ENCODE measurements at places on chromosomes 3 and 15. TPM values are rescaled to one million over a fixed set of nuclear protein-coding genes. Genes with fewer than 3 reads are reported as not detected.

PAQR5 gene
- polyA plus RNA-seq, result 1.7 TPM

KIF7 gene
- polyA plus RNA-seq, result 9.9 TPM

MAP6D1 gene
- 1.2 TPM for polyA plus RNA-seq

STARD5 gene
- 15.9 TPM for polyA plus RNA-seq

CTXN2 gene
- 0.06 TPM for polyA plus RNA-seq

CAMP gene
- 2.2 TPM for polyA plus RNA-seq

CHRM5 gene
- polyA plus RNA-seq, result 0.03 TPM

SLC15A2 gene
- polyA plus RNA-seq, result 0.65 TPM

LRTM1 gene
- polyA plus RNA-seq, result not detected

DUOXA2 gene
- polyA plus RNA-seq, result 0.52 TPM

ROPN1 gene
- polyA plus RNA-seq, result not detected

DLG1 gene
- 27.5 TPM for polyA plus RNA-seq

SLC12A8 gene
- 1.4 TPM for polyA plus RNA-seq

C3orf20 gene
- polyA plus RNA-seq, result not detected

DUOX1 gene
- polyA plus RNA-seq, result 7.1 TPM

APOD gene
- 395 TPM for polyA plus RNA-seq

ZMAT3 gene
- polyA plus RNA-seq, result 4.0 TPM

RNU5B-1 gene
- not detected for polyA plus RNA-seq

DGKG gene
- 4.2 TPM for polyA plus RNA-seq
